IMR-90 (cell line): ENCODE measurements at places on chromosomes 5 and 9. TPM values are rescaled to one million over a fixed set of nuclear protein-coding genes. Genes with fewer than 3 reads are reported as not detected.

GRCh38 chr5:157613385-157614245, 38.0 kb upstream of the ADAM19 start:
- no peak for DNase-seq

GRCh38 chr9:112037281-112038016, 137.6 kb downstream of the SUSD1 start:
- peak; percentile 94 for DNase-seq

DNA sequence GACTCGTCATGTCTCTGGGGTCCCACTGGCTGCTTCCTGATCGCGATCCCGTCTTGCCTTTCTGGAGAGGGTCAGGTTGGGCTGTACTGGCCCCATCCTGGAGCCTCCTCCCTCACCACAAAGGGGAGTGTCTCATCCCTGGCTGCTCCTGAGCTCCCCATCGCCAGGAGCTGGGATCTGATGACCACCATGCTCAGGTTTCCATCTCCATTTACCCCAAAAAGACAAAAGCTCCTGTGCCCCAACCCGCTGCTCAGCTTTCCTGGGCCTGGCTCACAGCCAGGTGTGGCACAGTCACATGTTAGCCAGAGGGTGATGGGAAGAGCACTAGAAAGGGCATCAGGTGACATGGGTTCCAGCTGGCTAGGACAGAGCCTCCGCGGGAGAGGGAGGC, 47.3 kb upstream of the CDKN2AIPNL start:
- no peak for DNase-seq

DNA sequence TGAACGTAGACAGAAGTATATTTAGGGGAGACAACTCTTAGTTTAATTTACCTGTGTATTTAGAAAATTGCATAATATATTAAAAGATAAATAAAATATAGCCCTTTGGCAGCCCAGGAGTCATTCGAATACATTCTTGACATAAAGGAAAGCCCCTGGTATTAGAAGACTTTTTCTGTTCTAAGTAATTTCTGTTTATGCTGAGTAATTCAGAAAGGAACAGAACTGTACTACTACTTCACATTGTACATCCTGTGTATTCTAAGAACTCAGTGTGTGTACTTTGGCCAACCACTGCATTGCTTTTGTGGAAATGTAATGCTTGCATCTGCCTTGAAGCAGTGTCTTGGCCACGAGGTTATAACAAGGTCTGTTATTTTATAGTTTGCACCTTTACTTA, 136.4 kb downstream of the KDM4C start:
- DNase-seq, result no peak

Gene GABBR2
- 19.4 and 20.3 TPM in 2 replicates for total RNA-seq

GRCh38 chr5:122129306-122129705, at the start of gene ZNF474:
ZNF474 (plus strand) TSS chr5:122129546; CDS start chr5:122151991, 22,445 bp downstream.
- peak; percentile 98 for DNase-seq

Gene JAKMIP2
- total RNA-seq, result under 0.01 TPM in 1 of 2 replicates, not detected in the other

DNA sequence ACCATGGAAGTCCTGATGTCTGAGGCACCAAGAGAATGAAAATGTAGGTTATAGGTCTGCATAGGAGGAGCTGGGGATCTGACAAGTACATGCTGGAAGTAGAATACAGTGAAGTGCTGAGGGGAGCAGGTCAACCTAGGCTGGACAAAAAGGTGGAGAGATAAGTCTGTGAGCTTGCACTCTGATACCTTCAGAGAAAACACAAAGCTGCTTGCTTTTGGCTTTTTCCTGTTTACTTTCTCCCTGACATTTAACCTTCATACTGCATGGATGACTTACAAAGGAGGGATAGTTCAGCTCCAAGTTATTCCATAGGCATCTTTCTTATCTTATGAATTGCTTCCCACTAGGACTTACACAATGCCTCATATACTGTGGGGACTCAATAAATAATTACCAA, 256.7 kb upstream of the NREP start:
- no peak for DNase-seq

Gene IL33
- not detected in 2 replicates for total RNA-seq

Gene CDC20B
- not detected in 2 replicates for total RNA-seq
